GM12892 (cell line): ENCODE measurements at places on chromosomes 5 and 9.

DNA sequence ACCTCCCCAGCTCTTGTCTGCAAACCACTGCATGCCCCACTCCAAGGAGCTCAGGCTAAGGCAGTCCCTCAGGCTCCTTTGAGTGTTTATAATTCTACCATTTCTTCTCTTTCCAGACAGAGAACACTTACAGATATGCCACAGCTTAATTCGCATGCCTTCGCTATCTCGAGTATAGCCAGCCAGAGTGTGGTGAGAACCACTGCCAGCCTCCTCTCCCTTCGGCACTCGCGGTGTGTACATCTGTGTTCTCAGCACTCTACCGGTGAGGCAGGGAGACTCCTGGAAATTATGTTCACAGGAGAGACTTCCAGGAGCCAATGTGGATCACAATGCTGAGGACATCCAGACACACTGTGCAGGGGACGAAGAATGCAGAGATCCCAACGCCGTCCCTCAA, 143.7 kb upstream of the IRX1 start:
- no peak for DNase-seq

GRCh38 chr5:65104831-65105230, 336.1 kb downstream of the CWC27 start:
- no peak for DNase-seq

DNA sequence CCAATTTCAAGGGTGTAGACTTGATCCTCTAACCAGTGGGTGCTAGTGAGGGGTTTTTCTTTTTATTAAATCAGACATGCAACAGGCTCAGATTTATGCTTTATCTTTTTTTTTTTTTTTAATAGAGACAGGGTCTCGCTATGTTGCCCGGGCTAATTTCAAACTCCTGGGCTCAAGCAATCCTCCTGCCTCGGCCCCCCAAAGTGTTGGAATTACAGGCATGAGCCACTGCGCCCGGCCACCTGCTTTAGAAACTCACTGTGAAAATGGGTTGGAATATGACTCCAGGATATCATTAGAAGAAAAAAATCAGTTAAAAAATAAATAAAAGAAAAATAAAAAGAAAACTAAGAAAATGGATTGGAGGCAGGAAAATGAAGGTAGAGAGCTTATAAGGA, 50.7 kb downstream of the STOM start:
- no peak for DNase-seq

- no peak for DNase-seq
These were observed 2.7 kb upstream of the CDH12 start for GRCh38 chr5:22855824-22856223.

DNA sequence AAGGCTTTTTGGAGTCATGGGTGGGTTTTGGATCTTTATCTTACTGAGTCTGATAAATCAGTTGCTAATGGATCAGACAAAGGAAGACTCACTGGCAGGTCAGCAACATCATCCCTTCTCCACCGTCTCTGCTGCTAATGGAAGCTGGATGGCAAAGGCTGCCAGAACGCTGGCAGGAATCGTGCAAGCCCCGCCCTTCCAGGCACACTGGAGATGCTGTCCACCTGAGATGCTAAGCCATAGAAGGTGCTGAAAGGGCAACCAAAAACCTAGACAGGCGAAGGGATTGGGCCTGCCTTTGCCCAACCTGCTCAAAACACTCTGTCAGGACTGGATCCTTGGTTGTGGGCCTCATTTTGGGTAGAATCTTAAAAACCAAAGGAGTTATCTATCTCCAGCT, 139.5 kb upstream of the FSTL4 start:
- no peak for DNase-seq

DNA sequence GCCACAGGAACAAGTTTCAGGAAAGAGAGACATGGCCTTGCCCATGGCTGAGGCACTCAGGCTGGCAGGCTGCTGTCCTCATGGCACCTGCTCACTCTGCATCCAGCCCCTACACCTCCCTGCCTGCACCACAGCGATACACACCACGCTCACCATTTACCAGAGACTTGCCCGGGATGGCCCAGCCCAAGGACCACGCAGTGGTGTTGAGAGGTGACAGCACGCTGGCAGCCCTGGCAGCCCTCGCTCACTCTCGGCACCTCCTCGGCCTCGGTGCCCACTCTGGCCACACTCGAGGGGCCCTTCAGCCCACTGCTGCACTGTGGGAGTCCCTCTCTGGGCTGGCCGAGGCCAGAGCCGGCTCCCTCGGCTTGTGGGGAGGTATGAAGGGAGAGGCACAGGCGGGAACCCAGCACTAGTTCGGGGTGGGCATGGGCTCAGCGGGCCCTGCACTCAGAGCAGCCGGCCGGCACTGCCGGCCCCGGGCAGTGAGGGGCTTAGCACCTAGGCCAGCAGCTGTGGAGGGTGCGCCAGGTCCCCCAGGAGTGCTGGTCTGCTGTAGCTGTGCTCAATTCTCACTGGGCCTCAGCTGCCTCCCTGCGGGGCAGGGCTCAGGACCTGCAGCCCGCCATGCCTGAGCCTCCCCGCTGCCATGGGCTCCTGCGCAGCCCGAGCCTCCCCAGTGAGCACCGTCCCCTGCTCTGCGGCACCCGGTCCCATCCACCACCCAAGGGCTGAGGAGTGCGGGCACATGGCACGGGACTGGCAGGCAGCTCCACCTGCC, 20.3 kb downstream of the ZDHHC11B start:
- DNase-seq, result no peak

DNA sequence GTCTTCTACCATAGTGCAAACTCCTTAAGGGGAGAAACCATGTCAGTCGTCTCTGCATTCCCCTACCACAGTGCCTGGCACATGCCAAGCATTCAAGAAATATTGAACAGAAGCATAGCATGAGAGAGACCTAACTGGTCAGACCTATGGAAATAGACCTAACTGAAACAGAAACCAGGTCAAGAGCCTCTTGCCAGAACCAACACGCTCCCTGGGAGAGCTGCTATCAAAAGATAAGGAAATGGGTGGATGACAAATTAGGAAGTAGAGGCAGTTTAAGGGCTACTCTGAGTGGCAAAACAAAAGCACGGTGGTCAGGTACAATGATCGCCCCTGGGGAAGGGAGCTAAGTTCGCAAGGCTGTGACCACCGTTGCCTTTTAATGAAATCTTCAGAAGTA, 66.0 kb upstream of the SMIM15 start:
- no peak for DNase-seq

DNA sequence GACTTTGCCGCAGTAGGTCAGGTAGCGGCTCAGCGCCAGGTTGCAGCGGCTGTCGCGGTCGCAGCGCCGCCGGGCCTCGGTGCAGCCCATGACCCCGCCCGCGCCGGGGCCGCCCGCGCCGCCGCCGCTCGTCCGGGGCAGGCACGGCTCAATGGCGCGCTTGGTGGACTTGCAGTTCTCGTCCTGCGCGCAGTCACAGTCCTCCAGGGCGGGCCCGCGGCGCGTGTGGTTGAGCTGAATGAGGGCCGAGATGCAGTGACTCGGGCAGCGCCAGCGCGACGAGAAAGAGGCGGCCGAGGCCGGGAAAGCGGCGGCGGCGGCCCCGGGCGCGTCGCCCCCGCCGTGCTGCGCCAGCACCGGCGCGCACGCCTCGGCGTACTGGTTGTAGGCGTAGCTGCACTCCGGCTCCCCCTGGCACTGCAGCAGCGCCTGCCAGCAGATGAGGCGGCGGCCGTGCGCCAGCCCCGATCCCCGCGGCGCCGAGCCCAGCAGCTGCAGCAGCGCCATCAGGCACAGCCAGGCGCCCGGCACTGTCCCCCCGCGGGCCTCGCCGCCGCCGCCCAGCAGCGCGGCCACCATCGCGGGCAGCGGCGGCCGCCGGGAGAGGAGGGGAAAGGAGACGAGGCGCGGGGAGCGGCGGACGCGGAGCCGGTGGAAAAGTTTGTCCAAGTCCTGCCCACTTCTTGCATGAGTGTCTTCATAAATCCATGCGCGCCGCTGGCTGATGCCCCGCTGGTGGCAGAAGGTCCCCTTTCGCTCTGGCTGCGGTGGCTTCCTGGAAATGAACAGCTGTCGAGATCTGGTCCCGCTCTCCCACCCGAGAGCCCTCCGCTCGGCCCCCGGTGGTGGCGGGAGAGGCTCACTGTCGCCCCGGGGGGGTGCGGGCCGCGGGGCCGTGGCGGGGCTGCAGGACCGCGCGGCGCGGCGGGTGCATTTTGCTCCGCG, 833 bp downstream of the GAS1 start:
- peak; percentile 22 for DNase-seq

- DNase-seq, result no peak
These were observed 7.2 kb downstream of the NINJ1 start for GRCh38 chr9:93126825-93127368.

DNA sequence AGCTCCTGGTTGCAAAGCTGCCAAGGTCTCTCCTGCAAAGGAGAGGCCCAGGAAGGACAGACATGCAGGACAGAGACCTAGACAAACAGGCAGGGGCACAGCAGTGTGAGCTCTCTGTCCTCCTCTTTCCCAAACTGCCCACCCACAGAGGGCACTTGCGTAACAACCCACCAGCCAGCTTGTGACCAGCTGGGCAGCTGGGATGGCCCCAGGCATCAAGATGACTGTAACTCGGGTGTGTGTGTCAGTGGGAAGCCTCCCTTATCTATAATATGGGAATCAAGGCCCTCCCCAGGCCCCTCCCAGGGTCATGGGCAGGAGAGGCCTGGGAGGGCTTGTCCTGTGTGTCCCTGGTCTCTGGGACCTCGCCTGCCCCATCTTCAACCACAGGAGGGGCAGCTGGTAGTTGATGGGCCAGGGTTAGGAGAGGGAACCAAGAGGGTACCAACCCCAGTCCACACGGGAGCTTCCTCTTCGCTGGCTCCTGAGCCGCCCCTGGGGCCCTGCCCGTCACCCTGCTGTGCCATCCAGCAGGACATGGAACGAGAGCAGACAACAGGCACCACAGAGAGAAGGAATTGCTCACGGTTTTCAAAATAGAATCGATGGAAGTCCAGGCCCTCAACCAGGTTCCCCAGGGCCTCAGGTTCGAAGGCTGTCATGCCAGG, 37.9 kb downstream of the SLC6A7 start:
- DNase-seq, result no peak
